ENCODE measurements at places on chromosomes 3 and 15.

DNA sequence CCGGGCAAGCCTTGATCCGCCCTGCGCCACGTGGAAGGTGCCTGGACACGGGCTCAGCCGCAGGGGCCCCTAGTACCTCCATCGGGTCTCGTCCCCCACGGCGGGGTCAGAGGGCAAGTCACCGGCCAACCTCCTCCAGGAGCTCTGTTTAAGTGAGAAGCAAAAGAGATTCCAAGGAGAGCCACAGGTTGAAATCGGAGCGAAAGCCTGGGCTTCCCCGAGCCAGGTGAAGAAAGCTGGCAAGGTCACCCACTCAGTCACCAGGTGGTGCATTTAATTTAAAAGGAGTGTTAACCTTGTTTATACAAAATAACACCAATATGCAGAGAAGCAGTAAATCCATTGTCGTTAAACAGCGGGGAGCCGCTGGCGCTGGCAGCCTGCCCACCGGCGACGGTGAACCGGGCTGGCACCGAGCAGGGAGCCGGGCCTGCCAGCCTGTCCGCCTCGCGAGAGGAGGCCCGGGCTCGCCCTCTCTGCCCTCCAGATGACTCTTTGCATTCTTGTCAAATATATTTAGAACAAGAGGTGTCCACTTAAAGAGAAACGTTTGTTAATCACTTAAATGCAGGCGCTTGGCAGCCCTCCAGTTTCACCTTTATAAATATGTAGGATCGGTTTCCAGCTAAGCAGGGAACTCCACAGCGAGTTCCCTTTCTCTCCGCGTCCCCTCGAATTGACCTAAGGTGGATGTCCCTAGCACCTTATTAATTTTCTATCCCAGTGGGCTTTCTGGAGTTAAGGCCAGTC, 277.3 kb upstream of the NR2F2 start:
- no peak for DNase-seq

- no peak for DNase-seq
Observed at GRCh38 chr15:63909819-63910437, 76.2 kb upstream of the HERC1 start.

DNA sequence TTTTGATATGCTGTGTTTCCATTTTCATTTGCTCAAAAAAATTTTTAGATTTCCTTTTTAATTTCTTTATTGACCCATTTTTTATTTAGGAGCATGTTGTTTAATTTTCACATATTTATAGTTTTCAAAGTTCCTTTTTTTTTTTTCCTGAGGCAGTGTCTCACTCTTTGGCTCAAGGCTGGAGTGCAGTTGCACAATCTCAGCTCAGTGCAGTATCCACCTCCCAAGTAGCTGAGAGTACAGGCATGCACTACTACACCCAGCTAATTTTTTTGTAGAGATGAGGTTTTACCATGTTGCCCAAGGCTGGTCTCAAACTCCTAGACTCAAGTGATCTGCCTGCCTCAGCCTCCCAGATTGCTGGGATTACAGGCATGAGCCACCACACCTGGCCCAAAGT, 36.2 kb downstream of the PFN2 start:
- DNase-seq, result peak; percentile 24

GRCh38 chr15:36175741-36176291, 403.6 kb upstream of the CDIN1 start:
- DNase-seq, result no peak

GRCh38 chr3:146390957-146391356, 78.4 kb downstream of the PLSCR2 start:
- DNase-seq, result no peak

- DNase-seq, result no peak
Observed at GRCh38 chr3:171865191-171865865, 22.2 kb downstream of the TMEM212 start.

Measured in GF-D8 (cell line).